Pericardium fibroblast (primary cell): ENCODE measurements at places on chromosomes 12 and 14. TPM values are rescaled to one million over a fixed set of nuclear protein-coding genes. Genes with fewer than 3 reads are reported as not detected.

STAB2 gene
- total RNA-seq, result not detected in 2 replicates

ATL1 gene
- total RNA-seq, result 5.7 and 11.8 TPM in 2 replicates

GPX2 gene
- not detected in 2 replicates for total RNA-seq

ELK3 gene
- total RNA-seq, result 15.4 and 23.3 TPM in 2 replicates

OR10G3 gene
- total RNA-seq, result not detected in 2 replicates

ARHGAP9 gene
- total RNA-seq, result 0.23 TPM in 1 of 2 replicates, not detected in the other

BLOC1S1 gene
- 138 and 163 TPM in 2 replicates for total RNA-seq

RNU4-1 gene
- under 0.01 TPM in 2 replicates for total RNA-seq

CACNA1C gene
- 2.1 and 10.7 TPM in 2 replicates for total RNA-seq
